ENCODE measurements at places on chromosomes 16 and 17. TPM values are rescaled to one million over a fixed set of nuclear protein-coding genes. Genes with fewer than 3 reads are reported as not detected.

Gene ITGAD
- not detected for total RNA-seq

DNA sequence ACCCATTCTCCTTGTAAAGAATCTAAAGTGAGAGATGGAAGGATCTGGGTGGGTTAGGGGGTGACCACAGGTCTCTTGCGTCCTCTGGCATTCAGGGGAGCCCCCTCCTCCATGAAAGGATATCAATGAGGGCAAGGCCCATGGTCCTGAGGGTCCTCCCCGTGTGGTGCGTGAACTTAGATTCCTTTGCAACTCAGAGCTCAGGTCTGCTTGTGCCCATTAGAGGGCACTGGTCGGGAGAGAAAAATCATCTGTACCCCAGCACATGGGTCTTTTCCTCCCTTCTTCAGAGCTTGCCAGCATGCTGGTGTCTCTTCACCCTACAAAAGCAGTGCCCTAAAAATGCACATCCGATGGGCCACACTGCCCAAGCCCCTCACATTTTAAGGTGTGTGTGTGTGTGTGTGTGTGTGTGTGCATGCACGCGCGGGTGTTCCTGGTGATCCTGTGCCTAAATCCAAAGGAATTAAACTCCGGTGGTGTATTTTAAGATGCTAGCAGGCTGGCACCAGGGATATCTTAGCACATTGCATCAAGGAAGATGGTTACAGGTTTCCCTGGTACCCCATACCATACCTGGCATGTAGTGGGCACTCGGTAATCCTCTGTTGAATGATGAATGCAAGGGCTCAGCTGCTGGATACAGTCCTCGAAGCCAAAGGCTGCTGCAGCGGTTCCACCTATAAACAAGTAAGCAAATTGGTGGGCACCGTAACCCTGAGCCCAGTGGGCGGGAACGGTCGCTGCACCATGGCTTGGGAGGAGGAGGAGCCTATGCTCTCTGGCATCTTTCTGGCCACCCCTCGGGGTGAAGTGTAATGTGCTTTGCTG, 4.7 kb downstream of the C1QTNF1 start:
- no peak for DNase-seq

- no peak for DNase-seq
Measured at GRCh38 chr17:38872027-38872511, 2.2 kb downstream of the LASP1 start.

GRCh38 chr16:15857724-15858560, 1.1 kb upstream of the MYH11 start:
- DNase-seq, result peak; percentile 22

GRCh38 chr17:61822326-61823285, 40.7 kb downstream of the BRIP1 start:
- DNase-seq, result no peak

GRCh38 chr17:41801374-41802271, 10.1 kb downstream of the P3H4 start:
- peak; percentile 77 for DNase-seq

DNA sequence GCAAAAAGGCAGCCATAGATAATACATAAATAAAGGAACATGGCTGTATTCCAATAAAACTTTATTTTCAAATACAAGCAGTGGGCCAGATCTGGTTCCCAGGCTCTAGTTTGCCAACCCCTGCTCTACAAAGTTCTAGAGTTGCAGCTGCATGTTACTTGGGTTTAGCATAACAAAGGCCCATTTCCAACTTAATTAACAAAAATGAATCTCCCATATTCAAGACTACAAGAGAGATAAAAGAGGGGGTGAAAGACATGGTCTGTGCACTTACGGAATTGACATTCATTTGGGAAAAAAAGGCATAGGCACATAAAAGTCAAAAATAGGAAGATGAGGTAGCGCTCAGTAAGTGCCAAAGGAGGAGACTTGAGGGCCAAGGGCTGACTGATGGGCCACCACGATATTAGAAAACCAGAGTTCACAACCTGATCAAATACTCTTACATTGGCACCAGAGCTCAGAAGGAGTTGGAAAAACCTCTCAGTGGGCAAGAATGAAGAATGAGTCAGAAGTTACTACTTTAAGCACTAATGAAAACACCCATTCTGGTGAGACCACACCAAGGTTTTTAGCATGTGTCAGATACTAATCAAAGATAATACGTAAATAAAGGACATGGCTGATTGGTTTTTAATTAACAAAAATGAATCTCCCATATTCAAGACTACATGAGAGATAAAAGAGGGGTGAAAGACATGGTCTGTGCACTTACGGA, 164.0 kb downstream of the VPS53 start:
- DNase-seq, result no peak

Gene FBXL16
- 0.22 TPM for total RNA-seq

DNA sequence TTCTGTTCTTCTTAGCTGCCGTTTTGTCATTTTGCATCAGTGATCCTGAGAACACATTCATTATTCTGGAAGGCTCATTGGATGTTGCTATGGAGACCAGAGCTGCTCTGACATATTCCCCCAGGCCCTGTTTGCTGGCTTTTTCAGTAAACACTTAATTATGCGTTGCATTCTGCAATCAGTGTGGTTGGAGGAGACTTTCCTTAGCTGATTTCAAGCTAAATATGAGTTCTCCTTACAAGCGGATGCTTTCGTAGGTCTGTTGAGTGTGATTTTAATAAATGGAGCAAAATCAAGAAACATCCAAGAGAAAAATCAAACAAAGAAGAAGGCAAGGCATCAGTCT, 38.2 kb upstream of the NUDT7 start:
- DNase-seq, result no peak

- no peak for DNase-seq
Measured at GRCh38 chr16:10517868-10518267, 62.5 kb downstream of the EMP2 start.

DNA sequence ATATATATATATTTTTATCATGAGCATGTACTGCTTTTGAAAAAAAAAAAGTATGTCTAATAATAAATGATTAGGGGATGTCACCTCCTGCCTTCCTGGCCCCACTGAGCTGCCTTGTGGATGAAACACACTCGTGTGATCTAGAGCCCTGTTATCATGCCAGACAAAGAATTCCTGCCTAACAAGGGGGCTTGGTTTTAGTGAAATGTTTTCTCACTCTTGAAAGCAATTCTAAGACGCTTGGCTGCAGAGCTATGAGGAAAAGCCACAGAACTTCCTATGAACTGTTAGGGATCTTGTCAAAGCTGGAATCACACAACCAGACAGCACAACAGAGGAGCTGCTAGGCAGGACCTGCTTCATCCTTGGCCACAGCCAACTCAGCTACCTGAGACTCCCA, 4.0 kb downstream of the ZDHHC1 start:
- DNase-seq, result no peak
